ENCODE measurements at places on chromosomes 3 and 15.

DNA sequence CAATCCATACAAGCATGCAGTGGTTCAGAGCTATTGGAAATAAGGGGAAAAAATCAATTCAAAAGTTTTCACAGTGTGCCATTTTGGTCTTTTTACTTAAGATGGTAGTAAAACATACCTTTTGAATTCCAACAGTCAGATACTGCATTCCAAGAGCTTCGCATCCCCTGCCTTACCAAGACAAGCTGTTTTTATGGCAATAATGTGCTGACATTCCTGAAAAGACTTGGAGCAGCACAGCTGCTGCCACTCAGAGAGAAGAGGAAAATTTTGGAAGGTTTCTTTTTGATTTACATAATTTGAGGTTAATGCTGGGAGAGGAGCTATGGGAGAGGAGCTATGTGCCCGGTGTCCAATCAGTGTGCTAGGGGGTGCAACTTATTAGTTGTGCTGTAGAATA, 148.3 kb downstream of the FEZF2 start:
- DNase-seq, result no peak

GRCh38 chr15:51024735-51025453, 69.8 kb downstream of the TNFAIP8L3 start:
- DNase-seq, result no peak

DNA sequence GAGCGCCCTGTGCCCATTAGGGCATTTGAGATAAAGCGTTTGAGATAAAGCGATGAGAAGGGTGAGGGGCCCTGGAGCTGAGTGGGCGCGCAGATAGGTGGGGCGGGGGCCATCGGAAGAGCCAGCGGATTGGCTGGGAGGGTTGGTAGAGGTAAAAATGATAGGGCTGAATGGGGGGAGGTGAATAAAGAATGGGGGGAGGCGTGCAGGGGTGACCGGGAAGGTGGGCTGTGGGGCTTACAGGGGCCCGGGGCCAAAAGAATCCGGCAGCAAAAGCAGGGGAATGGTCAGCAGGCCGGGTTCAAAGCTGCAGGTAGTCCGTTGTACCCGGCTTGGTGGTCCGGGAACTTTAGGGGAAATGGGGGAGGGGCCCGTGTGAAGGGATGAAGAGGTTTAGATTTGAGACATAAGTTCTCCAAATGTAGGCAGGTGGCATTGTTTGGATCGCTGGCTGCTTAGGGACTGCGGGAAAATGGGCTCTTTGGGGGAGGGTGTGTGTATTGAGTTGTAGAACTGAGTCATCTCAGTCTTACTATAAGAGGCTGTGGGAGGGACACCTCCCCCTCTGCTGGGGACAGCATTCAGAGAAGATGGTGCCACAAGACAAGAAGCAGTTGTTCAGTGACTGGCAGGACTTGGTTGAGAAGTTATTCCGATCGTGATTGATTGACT, 610 bp downstream of the ARID3B start:
- DNase-seq, result peak; percentile 69

- no peak for DNase-seq
Observed at GRCh38 chr3:3232251-3232650, 52.8 kb upstream of the CRBN start.

DNA sequence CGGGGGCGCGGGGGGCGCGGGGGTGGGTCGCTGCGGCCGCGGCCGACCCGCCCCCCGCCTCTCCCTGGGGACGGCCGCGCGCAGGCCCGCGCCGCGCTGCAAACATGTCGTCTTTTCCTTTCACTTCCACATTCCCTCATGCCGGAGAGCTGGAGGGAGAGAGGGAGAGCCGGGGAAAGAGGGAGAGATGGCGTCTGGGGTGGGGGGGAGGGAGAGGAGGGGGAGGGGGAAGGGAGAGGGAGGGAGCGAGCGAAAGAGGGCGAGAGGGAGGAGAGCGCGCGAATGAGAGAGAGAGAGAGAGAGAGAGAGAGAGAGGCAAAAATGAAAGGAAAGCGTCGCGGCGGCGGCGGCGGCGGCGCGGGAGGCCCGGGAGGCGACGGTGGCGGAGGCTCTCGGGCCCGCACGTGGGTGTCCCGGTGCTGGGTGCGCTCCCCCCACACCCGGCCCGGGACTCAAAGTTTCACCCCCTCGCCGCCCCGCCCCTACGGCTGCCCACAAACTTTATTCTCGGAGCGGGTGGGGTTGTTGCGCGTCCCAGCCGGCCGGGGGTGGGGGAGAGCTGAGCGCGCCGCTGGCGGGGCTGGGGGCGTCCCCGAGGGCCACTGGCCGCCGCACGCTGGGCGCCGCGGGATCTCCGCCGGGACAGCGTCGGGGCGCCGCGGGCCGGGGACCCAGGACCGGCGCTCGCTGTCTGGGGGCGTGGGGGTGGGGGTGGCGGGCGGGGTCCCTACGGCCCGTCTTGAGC, 731 bp downstream of the ZNF710 start:
- DNase-seq, result peak; percentile 69

- DNase-seq, result no peak
Observed at GRCh38 chr3:155852341-155852740, 1.9 kb downstream of the SLC33A1 start.

GRCh38 chr3:176378789-176379188, 818.5 kb downstream of the TBL1XR1 start:
- no peak for DNase-seq

- no peak for DNase-seq
Observed at GRCh38 chr3:29773481-29773880, 492.6 kb downstream of the RBMS3 start.

DNA sequence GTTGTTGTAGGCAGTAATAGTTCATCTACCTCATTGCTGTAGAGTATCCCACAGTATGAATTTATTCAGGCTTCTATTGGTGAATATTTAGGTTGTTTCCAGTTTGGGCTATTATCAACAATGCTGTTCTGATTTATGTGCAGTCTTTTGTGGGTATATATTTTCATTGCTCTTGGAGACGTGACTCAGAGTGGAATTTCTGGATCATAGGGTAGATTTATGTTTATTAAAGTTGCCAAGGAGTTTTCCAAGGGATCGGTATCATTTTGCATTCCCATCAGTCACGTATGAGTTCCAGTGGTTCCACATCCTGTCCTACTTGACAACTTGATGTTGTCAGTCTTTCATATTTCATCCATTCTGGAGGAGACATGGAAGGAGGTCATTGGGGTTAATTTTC, 8.4 kb upstream of the HRH1 start:
- no peak for DNase-seq

GRCh38 chr15:67720556-67721175, 104.6 kb upstream of the SKOR1 start:
- no peak for DNase-seq

DNA sequence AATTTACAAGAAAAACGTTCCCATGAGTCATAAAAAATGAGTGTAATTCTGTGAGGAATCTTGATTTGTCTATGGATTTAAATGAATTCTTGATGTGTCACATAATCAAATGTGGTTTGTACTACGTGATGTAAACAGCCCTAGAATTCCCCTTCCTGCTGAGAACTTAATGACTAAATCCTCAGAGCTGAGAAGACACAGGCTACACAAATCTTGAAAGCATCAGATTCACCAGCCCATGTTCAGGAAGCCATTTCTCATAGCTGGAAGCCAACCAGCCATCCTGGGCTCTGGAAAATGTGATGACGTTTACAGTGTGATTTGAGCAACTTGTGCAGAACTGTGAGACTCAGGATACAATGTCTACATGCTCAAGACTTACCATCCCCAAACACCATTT, 193.7 kb upstream of the MME start:
- no peak for DNase-seq

GRCh38 chr3:37995652-37996641, 5.4 kb downstream of the VILL start:
- DNase-seq, result no peak

DNA sequence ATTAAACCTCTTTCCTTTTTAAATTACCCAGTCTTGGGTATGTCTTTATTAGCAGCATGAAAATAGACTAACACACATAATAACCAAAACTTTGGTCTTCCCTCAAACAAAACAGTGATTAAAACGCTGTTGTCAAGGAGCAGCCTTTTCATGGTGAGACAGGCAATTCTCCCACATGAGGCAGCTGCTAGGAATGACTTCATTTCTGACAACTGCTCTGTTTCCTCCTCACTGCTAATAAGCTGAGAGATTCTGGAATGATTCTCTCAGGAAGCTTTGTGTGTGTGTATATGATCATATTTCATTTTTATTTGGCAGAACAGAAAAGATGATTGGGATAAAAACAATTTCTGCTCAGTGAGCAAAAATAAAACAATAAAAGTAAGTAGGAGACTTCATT, 580.6 kb upstream of the ADAMTS9 start:
- DNase-seq, result no peak

GRCh38 chr3:6799264-6799915, 61.5 kb upstream of the GRM7 start:
- no peak for DNase-seq

DNA sequence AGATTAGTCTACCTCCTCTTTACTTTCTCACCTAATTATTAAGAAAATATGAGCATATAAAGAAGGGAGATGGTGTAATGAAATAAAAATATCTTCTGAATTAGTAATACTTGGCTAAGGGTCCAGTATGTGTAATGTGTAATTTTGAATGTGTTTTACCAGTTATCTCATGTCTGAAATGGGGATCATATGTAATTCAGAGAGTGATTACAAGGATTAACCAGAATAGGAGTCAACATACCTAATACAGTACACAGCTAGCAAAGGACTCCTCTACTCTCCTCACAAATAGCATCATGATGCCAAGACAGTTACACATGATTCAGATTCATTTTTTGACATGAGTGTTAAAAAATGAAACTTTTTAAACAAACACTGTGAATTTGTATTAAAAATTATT, 570.4 kb downstream of the SI start:
- DNase-seq, result no peak

GRCh38 chr3:77500721-77501120, 460.8 kb downstream of the ROBO2 start:
- DNase-seq, result no peak

- DNase-seq, result no peak
Observed at GRCh38 chr15:42710662-42711061, 26.3 kb downstream of the CDAN1 start.

- no peak for DNase-seq
Observed at GRCh38 chr3:175851541-175851940, 992.4 kb downstream of the NAALADL2 start.

DNA sequence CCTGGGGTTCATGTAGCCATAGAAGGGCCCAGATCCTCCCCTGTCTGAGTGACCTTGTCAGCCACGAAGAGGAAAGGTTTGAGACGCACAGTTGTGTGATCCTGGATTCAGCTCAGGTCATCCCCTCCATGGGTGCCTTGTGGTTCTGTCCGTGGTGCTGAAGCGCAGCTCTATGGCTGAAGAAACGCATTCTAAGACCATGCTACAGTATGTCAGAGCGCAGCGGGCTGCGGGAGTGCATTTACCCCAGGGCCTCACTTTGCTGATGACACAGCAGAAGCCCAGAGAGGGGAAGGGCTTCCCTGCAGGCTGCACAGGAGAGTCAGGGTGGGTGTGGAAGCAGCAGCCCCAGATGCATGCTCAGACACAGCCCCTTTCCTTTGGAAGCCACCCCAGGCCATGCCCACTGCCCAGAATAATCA, 68.8 kb upstream of the IQSEC1 start:
- no peak for DNase-seq

- no peak for DNase-seq
Observed at GRCh38 chr3:167761302-167761701, 25.8 kb downstream of the SERPINI1 start.

DNA sequence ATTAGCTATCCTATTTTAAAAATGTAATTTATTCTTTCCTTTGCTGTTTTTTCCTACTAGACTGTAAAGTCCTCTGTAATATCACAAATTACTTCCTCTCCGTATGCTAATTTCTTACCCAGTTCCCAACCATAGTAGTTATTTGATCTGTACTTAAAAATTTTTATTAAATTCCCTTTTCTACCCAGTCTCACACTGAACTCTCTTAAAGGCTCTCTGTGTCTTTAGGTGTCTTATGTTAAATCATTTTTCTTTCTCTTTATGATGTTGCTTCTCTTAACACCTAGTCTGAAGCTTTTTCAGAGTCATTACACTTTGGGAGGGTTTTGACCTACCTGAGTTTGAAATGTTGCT, 378.6 kb downstream of the NSUN3 start:
- DNase-seq, result no peak

DNA sequence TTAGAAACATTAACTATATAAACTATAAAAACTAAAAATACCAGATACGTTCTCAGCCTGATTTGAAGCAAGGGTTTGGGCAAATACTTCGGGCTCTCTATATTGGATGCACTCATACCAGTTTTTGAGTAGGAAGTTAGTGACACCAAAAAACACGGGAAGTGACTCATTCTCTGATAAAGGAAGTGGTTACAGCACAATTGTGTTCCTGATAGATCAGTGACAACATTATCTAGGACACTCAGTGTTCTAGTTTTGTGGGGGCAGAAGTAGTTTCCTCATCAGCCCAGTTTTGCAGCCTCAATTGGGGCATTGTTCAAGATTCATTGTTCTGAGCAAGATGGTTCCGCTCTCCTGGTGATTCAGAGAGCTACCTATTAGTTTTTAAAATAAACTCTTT, 469.6 kb upstream of the DPPA4 start:
- DNase-seq, result peak; percentile 33

- DNase-seq, result no peak
Observed at GRCh38 chr3:192933779-192934460, 16.3 kb upstream of the MB21D2 start.

DNA sequence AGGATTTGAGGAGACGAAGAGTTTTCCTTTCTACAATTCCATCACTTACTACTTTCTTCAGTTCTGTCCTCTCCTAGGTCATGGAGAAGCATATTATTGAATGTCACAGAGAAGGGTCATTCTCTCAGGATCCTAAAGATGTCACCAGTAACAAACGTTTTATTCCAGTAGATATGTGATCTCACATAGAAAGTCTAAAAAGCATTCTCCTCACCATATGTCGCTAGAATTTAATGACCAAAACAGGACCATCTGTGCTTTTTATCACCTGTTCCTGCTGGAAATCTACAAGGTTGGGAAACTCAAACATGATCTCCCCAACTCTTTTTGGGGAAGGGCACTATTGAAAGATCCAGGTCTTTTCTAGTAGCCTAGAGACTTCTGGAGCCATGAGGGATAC, 24.0 kb upstream of the FRMD5 start:
- DNase-seq, result no peak

Measured in stimulated activated naive CD4-positive, alpha-beta T cell treated with Interleukin-2 at 50 U/mL for 16 hours (primary cell).